ENCODE measurements at places on chromosomes 16 and 17.

- no peak for DNase-seq
These were observed 22.5 kb downstream of the KCTD19 start for GRCh38 chr16:67304020-67304419.

- DNase-seq, result no peak
These were observed 36.3 kb downstream of the SPECC1 start for GRCh38 chr17:20045476-20045875.

DNA sequence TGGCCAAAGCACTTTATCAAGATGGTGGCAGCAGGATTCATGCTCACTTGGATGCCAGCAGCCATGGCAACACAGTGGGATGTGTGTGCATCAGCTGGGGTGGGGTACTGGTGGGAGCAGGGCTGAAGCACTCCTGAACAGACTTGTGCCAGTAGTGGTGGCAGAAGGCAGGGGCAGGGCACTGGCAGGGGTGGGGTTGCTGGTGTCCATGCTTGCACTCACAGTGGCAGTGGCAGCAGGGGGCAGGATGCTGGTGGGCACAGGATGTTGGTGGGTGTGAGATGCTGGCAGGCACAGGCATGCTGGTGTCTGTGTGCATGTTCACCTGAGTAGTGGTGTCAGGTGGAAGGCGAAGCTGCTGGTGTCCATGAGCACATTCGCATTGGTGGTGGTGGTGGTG, 161.0 kb upstream of the PMFBP1 start:
- no peak for DNase-seq

DNA sequence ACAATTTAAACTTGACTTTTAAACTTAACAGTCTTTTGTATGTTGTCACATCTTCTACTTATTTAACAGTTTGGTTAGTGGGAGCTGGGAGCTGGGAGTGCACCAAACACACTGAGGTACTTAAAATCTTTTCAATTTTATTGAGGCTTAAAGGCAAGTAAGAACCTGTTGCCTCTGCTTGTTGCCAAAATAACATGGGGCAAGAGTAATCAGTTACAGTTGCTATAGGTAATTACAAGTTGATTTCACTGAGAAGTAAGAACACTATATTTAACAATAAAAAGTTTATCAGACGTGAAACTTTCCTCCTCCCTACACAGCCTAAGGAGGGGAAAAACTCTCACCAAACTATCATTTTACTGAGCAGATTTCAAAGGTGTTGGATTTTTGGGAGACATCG, 135.2 kb downstream of the FTO start:
- DNase-seq, result no peak

DNA sequence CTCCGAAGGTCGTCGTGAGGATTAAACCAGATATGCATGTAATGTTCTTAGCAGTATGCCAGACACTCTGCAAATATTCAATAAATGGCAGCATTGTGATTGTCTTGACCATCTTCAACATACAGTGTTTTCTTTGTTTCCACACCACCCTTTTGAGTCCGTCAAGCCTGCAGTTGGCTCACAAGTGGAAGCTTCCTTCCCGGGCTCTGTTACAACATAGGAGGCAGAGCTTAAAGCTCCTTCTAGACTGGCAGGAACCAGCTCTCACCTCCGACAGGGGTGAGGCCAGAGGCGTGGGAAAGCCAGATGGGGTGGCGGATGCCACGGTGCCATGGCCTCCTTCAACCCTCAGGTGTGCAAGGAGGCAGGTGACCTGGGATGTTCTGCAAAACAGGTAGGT, 138.3 kb downstream of the FOXL1 start:
- no peak for DNase-seq

DNA sequence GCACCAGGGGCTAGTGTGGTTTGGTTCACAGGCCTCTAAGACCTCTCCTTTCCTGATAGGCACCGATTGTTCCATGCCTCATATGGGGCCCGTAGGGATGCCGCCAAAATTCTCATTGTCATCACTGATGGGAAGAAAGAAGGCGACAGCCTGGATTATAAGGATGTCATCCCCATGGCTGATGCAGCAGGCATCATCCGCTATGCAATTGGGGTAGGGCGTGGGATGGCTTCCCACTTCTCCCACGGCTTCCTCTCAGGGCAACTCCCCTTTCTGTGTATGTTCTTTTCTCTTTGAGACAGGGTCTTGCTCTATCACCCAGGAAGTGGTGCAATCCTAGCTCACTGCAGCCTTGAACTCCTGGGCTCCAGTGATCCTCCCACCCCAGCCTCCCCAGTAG, 5.3 kb downstream of the ITGAX start:
- DNase-seq, result no peak

DNA sequence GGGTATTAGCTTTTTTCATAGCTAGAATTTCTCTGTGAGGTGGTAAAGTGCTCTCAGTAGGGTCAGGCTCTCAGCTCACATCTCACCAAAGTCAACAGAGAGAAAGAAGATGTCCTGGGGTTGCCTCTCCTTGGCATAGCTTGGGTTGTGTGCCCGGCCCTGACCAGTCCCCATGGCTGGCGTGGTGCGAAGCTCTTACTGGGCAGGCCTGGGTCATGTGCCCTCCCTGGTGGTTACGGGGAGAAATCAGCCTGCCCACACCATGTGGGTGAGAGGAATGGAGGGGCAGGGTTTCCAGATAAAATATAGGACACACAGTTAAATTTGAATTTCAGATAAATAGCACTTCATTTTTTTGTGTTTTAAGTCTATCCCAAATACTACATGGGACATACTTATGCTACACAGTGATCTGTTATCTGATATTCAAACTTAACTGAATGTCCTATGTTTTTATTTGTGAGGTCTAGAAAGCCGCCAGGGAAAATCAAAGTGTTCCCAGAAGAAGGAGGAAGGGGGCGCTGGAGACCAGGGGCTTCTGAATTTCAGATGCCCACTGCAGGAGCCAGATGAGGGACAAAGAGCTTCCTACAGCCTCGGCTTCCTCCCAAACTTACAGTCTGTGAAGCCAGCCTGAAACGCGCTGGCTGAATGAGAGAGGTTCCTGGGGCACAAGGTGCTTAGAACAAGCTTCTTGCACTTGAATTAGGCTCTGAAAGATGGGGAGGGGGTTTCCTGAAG, 45.4 kb downstream of the NKD1 start:
- DNase-seq, result peak; percentile 68

DNA sequence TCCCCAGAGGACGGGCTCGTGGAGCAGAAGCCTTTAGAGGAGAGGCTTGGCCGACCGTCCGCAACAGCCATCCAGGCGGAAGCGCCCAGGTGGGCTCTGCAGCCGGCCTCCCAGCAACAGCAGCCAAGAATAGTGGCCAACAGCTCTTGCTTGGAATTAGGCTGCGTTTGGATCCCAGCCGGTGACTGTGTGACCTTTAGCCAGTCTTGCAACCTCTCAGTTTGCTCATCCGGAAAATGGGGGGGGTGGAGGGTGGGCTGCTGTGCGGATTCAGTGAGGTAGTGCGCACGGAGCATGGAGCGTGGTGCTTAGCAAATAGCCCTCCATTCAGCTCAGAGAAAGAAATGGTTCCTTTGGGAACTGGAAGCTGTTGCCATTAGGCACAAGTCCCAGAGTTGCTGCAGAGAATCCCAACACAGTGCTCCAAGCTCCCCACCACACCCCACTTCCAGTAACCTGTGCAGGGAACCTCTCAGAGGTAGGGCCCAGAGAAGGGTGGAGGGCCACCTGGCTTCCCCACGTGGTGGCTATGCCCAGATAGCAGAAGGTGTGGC, 46.7 kb downstream of the RTN4RL1 start:
- no peak for DNase-seq

DNA sequence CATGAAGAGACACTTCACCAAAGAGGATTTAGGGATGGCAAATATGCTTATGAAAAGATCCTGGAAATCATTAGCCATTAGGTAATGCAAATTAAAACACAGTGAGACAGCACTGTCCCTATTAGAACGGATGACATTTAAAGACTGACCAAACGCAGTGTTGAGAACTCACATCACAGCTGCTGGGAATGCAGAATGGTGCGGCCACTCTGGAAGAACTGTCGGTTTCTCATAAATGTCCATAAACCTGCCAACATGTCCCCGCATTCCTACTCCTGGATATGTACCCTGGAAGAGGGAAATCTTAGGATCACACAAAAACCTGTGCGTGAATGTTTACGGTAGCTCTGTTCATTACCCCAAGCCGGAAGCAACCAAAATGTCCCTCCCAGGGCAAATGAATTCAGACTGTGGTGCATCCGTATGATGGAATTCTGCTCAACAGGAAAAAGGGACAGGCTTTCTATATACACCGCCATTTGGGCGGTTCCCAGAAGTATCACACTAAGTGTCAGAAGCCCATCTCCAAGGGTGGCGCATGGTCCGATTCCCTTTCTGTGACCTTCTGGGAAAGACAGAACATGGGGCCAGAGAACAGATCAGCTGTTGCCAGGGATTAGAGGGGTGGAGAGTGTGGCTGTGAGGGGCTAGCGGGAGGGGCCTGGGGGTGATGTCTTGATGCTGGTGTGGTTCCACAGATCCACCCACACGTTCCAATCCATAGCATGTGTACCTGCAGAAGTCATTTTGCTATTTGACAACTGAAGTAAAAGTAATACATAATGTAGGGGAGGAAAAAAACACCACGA, 197.2 kb upstream of the CHMP6 start:
- DNase-seq, result no peak

GRCh38 chr16:69814078-69814477, 51.9 kb downstream of the WWP2 start:
- DNase-seq, result no peak

- no peak for DNase-seq
These were observed 105.8 kb upstream of the CDH5 start for GRCh38 chr16:66260522-66261254.
